ENCODE measurements at places on chromosomes 2 and 18.

- DNase-seq: peak; percentile 67
These were observed 3.2 kb downstream of the GPR17 start for GRCh38 chr2:127649100-127649611.

DNA sequence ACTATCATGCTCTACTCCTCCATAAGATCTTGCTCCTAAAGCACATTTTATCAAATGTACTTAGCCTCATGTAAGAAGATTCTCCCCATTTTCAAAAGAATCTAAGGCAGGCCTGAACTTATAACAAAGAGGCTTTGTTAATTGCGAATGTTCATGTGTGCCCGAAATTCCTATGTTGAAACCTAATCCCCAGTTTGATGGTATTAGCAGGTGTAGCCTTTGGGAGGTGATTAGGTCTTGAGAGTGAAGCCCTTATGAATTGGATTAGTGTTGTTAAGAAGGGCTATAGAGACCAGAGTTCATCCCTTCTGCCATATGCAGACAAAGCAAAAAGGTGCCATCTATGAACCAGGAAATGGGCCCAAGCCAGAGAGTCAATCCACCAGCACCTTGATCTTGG is 234.5 kb downstream of the PAX3 start:
- no peak for DNase-seq

- DNase-seq: no peak
These were observed 17.4 kb downstream of the ZNF521 start for GRCh38 chr18:25334588-25334987.

DNA sequence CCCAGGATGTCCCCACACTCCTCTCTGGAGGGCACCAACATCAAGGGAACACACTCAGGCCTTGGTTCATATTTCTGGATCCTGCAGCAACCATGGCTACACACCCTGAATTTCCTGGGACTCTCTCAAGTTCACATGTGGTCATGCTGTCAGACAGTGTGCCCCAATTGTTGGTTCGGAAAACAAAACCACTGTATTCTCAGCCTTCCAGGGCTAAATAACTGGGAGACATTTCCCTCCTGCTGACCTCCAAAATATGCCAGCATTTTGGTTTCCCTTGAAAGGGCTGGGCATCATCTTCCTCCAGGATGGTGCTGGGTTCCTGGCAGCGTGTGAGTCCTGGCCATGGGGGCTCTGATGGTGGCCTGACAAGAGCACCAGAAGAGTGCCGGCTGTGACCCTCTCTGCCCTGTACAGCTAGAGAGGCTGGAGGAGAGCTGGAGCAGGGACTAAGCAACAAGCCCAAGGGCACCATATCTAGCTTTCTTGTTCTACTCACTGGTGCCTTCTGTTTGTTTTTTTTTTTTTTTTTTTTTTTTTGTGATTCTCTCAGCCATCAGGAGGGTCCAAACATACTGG is 37.5 kb upstream of the WIPF1 start:
- DNase-seq: no peak

GRCh38 chr2:2022941-2023586 is 278.7 kb upstream of the PXDN start:
- no peak for DNase-seq

DNA sequence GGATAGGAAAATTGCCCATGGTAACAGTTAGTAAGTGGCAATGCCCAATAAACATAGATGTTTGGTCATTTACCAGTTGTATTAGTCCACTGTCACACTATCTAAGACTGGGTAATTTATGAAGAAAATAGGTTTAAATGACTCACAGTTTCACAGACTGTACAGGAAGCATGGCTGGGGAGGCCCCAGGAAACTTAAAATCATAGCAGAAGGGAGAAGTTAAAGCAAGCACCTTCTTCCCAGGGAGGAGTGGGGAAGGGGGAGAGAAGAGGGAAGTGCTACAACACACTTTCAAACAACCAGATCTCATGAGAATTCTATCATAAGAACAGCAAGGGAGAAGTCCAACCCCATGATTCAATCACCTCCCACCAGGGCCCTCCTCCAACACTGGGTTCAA is 23.4 kb downstream of the NR4A2 start:
- DNase-seq: no peak

DNA sequence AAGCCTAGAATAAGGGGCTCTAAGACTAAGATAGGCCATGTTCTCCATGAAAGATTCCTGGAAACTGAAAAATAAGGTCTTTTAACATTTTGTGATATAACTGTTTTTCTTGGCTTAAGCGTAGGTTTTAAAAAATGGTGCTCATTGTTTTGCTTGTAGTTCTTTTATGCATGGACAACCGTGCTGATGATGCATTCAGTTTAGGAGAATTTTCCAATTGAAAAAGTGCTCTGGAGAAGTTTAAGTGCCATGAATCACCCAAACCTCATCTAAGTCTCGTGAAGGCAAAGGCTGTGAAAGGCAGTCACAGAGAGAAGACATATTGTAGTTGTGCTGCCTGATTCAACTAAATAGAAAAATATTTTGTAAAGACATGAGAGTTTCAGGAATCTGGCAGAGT is 111.8 kb upstream of the GAREM1 start:
- no peak for DNase-seq

GRCh38 chr2:128525653-128526052 is 207.0 kb upstream of the HS6ST1 start:
- no peak for DNase-seq

DNA sequence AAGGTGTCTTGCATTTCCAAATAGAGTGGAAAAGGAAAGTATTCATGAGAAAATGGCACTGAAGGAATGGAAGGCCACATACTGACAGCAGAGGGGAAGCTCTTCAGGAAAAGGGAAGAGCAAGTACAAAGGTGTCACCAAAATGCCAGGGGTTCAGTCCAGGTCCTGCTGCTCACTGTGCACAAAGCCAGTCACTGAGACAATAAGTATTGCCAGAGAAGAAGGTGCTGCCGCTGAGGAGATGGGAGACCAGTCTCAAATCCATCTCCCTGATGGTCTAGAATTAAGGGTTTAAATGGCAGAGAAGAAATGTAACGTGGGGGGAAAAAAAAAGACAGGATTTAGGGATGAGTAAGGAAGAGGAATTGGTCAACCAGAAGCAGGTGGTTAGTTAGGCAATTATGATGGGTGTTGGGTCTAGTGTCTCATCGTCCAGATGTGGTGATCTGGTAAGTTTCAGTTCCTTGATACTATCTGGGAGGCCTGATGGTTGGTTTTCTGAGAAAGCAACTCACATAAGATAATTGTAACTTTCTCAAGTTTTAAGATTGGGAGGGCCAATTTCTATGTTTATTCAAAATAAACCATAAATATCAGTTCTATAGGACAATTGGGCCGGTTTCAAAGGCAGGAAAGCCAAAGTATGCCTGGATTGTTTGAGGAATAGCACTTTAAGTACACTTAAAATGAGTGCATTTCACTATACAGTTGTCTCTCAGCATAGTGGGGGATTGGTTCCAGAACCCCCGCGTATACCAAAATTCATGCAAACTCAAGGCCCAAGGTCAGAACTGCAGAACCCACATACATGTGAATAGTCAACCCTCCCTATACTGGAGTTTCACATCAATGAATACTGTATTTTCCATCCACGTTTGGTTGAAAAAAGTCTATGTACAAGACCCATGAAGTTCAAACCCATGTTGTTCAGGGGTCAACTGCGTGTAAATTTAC is 109.1 kb upstream of the DNAJC10 start:
- DNase-seq: no peak

GRCh38 chr2:201343559-201343958 is 13.6 kb downstream of the FLACC1 start:
- no peak for DNase-seq

GRCh38 chr18:4208366-4208765 is 246.7 kb downstream of the DLGAP1 start:
- no peak for DNase-seq

- DNase-seq: no peak
These were observed 221.4 kb upstream of the TFPI start for GRCh38 chr2:187775651-187776050.

- DNase-seq: no peak
These were observed 13.0 kb downstream of the ANTXR1 start for GRCh38 chr2:69026026-69026425.

DNA sequence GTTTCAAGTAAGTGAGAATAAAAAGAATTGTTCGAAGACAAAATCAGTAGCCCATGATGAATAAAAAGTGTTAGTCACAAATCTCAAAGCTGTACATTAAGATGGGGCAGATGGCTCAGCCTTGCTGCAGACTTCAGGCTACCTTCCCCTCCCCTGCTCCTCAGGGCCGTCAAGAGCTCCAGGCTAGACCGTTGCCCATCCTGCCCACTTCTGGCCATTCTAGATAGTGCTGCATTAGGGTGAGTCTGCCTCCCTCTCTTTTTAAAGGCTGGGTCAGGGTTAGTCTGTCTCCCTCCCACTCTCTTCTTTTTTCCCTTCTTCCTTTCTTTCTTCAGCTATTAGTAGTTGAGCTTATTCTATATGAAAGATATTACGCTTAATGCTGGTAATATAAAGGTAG is 86.0 kb downstream of the MAPRE2 start:
- no peak for DNase-seq

- no peak for DNase-seq
These were observed 154.6 kb upstream of the REV1 start for GRCh38 chr2:99644419-99644787.

Data from Right ventricle myocardium superior (tissue), 1 donor.